Lower lobe of right lung (tissue), 2 donors: ENCODE measurements at places on chromosomes 4 and X.
A peak's percentile ranks its signal among the peaks of the same experiment; 100 is the strongest.

DNA sequence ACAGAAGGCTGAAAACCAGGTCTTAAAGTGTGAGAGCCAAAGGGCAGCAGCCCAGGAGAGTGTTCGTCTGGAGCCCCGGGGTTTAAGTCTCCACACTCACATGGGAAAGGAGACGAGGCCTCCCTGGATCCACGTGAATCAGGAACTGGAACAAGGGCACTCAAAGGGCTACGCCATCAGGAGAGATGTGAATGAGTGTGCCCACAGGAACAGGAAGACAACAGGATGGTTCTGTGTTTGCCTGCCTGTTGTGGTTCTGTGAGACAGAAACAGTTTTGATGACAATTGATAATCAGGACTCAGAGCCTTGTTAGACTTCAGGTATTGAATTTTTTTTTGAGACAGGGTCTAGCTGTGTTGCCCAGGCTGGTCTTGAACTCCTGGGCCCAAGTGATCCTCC, 4.9 kb upstream of the CTBP1 start:
- no peak for DNase-seq

DNA sequence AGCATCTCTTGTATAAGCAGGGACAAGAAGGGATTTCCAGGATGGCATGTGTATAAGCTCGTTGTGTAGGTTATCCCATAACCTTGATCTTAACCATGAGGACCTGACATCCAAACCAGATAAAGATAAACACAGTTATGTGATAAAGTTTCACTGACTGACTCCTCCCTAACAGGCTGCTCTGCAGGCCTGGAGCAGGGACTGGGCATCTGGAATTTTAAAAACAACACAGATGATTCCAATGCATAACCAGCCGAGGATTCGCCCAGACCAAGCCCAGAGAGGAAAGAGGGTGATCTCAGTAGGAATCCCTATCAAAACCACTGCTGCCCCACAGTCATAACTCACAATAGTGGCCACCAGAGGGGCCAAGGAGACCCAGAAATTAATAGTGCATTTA, 22.7 kb downstream of the KLF3 start:
- DNase-seq, result no peak

GRCh38 chr4:17763931-17764330, 17.5 kb downstream of the FAM184B start:
- DNase-seq, result no peak

DNA sequence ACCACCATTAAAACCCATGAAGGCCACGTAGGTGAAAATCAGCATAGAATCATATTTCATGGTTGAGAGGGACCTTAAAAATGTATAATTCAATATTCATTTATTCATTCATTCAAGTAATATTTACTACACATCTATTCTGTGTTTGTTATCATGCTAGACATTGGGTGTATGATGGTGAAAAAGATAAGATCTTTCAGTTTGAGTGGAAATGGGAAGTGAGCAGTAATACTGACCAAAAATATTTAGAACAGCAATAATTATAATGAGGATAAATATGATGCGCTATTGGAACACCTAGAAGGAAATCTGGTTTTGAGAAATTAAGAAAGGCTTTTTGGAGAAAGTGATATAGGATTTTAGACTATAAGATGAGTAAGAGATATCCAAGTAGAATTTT, 28.0 kb downstream of the DKK2 start:
- DNase-seq, result no peak

DNA sequence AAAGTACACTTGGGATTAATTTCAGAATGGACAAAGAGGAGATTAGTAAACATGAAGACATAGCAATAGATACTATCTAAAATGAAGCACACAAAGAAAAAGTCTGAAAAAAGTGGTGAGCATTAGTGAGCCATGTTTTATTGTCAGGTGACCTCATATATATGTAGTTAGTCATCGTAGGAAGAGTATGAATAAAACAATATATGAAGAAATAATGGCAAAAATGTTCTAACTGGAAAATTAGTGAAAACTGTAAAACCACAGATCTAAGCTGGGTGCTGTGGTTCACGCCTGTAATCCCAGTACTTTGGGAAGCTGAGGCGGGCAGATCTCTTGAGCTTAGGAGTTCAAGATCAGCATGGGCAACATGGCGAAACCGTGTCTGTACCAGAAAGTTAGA, 67.9 kb downstream of the RBPJ start:
- no peak for DNase-seq

DNA sequence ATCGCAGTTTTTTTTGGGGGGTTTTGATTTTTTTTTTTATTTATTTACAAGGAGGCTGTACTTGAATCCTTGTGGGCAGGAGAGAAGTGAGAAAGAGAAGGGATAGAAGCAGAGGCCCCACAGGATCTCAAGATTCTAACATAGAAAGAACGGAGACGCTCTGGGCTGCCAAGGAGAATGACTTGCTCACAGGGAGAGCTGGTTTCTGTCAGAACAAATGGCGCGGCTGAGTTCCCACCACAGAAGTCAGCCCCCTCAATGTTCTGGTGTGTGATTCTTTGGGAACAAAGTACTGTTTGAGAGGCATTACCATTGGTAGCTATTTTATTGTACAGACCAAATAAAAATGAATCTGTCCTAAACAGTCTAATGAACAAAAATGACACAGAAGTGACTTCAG, 80.6 kb downstream of the ATXN3L start:
- DNase-seq, result no peak

- no peak for DNase-seq
These were observed 620.0 kb downstream of the ANKRD50 start for GRCh38 chr4:124092541-124092984.

- no peak for DNase-seq
These were observed 3.4 kb downstream of the CXCL8 start for GRCh38 chr4:73743795-73744194.

GRCh38 chr4:23516716-23517115, 373.1 kb downstream of the PPARGC1A start:
- no peak for DNase-seq

DNA sequence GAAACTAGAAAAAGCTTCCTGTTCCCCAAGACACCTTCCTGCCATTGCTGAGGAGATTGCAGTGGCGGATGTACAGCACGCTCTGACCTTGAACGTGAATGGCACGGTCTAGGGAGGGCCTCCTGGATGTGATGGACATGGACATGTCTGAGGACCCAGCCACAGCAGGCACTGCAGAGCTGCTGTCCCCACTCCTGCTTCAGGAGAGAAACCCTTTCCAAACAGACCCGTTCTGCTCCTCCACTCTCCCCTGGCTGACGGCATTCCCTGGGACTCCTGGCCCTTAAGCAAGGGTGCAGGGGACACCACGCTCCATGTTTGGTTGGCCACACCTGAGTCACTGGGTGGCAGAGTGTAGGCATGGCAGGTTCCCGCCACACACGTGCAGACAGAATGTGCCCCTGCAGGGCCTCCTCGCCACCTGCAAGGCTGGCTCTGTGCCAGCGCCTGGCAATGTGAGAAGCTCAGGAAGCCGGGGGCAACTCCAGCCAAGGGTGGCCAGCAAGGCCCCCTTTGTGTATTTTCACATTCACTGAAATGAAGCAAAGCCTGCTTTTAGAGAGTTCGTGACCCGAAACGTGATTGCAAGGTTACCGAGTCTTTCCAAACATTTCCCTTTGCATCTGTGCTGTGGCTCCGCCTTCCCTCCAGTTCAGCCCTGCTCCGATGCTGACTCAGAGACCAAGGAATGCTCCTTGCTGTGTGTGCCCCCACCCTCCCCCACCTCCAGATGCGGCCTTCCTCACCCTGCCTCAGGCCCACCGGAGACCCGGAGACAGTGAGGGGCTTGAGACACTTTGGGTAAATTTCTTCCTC, 46.1 kb downstream of the HTRA3 start:
- DNase-seq, result peak; percentile 75

DNA sequence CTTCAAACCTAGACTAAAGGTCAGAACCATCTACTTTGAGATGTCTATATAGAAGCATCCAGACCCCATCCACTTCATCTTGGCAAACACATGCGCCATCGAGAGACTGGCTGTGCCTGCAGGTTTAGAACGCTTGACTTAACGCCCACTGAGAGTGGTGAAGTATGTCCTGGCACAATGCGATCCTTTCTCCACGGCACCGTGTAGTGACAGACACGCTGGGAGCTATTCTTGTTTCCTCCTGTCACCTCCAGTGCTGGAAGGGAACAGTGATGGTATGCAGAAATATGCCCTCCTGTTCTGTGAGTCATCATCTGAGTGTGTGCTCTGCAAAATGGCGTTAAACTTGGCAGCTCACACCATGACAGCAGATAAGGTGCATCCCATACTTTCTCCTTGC, 330.2 kb downstream of the NLGN4X start:
- DNase-seq, result no peak

DNA sequence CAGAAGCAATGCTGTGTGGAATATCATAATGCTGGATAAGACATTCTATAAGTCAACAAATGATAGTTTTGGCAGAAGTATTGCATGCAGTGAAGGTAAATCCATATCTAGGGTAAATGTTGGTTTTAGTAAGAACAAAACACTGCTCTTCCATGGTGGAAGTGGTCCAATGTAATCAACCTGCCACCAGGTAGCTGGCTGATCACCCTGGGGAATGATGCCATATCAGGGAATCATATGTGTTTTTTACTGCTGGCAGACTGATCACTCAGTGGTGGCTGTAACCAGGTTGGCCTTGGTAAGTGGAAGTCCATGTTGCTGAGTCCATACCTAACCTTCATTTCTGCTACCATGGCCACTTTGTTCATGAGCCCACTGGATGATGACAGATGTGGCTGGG, 74.0 kb upstream of the CENPE start:
- DNase-seq, result no peak

GRCh38 chr4:15682242-15683142, 865 bp downstream of the FAM200B start:
- DNase-seq, result no peak

- DNase-seq, result no peak
These were observed 33.2 kb downstream of the ARAP2 start for GRCh38 chr4:36211084-36211483.

DNA sequence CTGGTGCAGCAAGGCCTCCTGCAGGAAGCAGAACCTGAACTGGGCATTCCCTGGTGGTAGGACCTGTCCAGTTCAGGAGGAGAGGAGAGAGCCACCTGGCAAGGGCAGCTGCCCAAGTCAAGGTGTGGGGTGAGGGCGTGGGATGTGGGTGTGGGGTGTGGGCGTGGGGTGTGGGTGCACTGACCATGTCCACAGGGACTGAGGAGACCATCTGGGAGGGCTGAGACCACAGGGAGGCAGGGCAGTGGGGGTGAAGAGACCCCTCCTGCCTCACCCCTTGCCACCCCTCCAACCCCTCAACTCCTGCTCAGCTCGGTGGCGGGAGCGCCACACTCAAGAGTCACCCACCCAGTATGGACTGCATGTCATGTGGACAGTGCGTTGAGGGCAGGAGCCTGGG, 117.9 kb downstream of the CPZ start:
- DNase-seq, result peak; percentile 18

GRCh38 chrX:154325541-154325940, 29.9 kb downstream of the TKTL1 start:
- DNase-seq, result no peak

GRCh38 chr4:114318309-114318708, 280.3 kb upstream of the UGT8 start:
- no peak for DNase-seq

DNA sequence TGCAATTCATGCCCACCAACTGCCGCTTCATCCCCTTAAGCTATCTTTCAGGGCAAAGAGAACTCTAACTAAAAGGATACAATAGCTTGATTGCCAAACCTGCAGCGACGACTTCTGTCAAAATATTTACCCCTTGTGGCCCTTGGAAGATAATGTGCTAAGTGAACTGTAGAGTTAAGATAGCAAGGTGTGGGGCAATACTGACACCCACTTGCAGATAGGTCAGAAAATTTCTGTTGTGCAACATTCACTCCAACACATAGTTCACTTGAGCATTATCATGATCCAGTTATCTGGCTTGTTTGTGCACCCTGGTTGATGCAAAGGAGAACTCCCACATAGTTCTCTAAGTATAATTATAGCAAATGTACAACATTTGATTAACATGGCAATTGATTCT, 55.6 kb downstream of the RHOXF2B start:
- DNase-seq, result no peak

GRCh38 chr4:47418147-47418546, 45.4 kb downstream of the COMMD8 start:
- DNase-seq, result no peak

- no peak for DNase-seq
These were observed 15.5 kb downstream of the P2RY8 start for GRCh38 chrX:1521459-1521956.

DNA sequence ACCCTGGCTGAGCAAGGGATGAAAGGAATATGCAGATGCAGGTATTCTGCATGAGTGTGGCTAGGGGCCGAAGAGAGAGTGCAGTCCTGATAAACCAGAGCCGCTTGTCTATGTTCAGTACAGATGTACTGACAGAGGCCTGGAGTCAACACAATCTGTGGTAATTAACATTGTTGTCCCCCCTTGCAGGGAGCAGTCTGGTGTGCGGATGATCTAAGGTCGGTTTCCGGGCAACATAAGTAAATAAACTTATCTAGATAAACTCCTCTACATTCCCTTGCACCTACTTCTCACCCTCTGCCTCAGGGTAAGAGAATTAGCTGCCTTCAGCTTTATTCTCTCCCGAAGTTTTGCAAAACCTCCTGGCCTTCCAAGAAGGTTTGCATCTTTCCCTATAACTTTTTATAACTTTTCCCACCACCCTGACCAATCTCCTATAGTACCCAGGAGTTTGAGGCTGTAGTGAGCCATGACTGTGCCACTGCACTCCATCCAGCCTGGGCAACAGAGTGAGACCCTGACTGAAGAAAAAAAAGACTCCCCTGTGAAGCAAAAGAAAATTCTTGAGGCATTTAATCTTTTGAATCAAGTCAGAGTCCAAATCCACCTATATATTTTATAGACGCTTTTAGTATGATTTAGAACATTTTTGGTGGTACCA, 26.6 kb downstream of the SNX25 start:
- no peak for DNase-seq

DNA sequence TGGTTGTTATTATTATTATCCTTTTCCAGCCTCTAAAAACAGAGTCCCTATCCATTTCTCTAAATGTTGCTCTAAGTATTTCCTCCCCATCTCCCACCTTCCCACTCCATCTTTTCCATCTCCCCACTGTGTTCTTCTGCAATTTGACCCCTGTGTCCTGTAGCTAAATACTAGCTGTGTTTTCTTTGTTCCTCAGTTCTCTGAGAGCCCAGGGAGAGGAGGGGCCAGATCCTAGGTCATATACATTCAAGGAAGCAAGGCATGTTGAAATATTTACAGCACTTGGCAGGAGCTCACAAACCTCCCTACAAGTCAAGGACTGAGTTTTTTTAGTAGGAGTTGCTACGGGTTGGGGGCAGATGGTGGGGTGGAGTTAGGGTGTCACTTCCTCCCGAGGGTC, 10.5 kb downstream of the SLC16A2 start:
- DNase-seq, result no peak

GRCh38 chrX:96835660-96836289, 47.9 kb upstream of the RPA4 start:
- no peak for DNase-seq

DNA sequence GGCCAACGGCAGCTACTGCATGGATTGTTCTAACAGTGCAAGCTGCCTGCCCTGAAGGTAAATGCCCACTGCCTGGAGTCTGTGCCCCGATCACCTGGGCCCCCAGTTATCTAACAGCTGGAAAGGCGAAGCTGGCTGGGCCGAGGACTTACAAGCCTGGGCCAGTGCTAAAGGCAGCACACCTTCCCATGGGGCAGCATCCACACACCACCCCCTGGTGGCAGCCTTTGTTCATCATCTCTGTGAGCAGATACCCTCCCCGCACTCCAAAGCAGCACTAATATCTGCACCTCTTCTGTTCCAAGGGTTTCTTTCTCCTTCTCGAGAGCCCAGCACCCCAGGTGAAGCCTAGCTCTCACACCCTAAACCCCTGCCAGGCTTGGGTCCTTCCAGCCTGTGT, 7.6 kb downstream of the SLC2A9 start:
- DNase-seq, result peak; percentile 62

- no peak for DNase-seq
These were observed 178.7 kb downstream of the DCTD start for GRCh38 chr4:182738283-182739047.
